ENCODE measurements at places on chromosomes 16 and 17.

DNA sequence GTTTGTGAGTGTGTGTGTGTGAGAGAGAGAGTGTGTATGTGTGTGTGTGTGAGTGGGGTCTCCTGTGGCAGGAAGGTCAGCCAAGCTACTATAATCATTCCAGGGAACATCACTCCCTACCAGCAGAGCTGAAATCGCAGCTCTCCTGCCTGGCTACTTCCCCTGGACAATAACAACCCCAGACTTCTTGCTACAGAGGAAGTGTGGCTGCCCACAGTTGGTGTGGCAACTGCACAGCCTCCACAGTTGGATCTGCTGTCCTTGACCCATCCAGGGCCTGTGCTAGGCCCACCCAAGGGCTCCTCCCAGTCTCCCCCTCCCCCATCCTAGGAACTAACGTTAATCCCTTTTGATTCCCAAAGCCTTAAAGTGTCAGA lies 1.5 kb downstream of the SLC13A5 start:
- DNase-seq: no peak

- DNase-seq: no peak
Observed at GRCh38 chr16:70695331-70696070, 9.6 kb upstream of the MTSS2 start.

DNA sequence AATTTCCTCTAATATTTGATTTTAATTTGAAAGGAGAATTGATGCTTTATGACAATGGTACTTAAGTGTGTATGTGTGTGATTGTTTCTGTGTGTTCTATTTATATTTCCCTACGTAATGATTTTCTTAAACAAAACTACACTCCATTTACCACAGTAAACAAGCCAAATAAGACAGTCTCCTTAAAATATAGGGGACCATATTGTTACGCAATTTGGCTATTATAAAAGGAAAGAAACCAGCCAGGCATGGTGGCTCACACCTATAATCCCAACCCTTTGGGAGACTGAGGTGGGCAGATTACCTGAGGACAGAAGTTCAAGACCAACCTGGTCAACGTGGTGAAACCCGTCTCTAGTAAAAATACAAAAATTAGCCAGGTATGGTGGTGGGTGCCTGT lies 1134.1 kb downstream of the CDH8 start:
- no peak for DNase-seq

DNA sequence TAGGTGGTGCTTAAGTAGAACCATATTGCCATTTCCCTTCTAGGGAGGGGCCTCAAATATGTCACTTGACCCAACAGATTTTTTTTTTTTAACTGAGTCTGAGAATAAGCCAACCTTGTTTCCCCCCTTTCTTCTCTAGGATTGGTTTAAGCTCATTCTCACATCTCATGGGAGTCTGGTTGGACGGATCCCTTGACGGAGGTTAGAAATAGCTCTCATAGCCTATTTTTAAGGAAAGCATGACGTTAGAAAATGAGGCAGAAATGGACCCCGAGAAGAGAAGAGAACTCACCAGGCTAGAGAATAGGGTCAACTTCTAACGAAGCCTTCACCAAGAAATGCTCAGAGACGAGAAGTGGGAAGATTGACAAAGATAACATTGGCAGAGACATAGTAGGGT lies 95.1 kb upstream of the ZFHX3 start:
- DNase-seq: no peak

DNA sequence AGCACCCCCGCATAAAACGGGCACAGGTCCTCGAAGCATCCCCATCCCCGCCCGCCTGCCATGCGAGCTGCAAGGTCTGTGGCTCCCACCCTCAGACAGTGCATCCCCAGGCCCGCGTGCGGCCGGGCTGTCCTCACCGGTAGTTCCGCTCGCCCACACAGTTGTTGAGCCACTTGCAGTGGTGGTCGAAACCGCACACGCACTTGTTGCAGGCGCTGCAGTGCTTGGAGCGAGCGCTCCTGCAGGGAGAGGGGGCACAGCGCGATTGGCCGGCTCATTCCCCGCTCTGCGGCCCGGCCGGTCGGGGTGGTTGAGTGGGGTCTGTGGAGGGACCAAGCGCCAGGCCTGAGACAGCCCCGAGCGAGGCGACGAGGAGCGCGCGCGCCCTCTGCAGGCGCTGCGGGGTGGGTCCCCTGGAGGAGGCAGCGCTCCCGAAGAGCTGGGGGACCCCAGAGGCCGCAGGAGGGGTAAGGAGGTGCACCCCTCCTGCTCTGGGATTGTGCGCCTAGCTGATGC lies 6.0 kb upstream of the TPPP3 start:
- peak; percentile 66 for DNase-seq

DNA sequence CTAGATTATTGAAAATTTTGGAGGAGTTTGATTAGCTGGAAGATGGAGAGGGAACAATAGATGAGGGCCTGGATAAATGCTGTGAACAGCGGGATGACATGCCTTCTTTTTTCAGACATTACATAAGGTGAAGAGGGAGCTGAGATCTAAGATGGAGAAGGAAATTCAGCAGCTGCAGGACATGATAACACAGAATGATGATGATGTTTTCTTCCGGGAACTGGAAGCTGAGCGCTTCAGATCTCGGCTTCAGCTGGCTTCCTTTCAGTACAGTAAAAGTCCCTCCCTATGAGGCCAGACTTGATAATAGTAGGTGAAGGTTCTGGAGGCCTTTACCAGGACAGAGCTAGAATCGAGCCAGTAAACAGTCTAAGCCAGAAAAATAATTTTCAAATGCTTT lies 30.7 kb downstream of the CEP95 start:
- DNase-seq: no peak

DNA sequence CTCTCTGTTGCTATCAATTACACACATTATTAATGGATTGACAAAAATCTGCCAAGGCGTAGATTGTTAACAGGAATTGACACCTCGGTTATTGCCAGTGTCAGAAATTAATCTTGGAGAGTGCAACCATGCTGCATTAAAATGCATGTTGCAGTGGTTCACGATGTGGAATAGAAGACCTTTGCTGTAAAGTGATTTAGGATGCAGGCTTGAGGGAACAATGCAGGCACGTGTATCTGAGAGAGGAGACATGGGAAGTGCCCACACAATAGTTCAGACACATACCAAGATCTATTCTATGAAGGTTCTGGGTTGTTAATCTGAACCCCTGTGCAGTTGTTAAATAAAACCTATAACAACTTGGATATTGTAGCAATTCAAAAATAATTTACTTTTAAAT lies 1032.8 kb upstream of the CDH8 start:
- no peak for DNase-seq

- DNase-seq: no peak
Observed at GRCh38 chr17:66684731-66685130, 150.2 kb upstream of the CACNG5 start.

DNA sequence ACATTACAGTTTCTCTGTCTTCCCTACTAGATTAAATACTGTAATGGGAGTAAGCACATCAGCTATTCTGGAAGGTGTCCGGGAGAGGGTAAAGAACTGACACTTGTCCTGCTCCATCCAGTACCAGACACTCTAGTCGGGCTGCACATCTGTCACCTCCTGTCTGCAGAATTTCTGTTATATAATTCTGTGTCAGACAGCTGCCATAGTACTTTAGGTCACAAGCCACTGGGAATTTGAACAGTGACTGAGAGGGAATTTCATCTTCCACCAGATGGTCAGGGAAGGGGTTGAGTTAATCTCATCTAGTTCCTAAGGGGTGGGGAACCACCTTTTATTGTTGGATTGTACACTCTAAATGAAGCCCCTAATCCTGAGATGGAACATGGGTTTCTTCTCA lies 58.6 kb upstream of the NUDT7 start:
- DNase-seq: no peak

DNA sequence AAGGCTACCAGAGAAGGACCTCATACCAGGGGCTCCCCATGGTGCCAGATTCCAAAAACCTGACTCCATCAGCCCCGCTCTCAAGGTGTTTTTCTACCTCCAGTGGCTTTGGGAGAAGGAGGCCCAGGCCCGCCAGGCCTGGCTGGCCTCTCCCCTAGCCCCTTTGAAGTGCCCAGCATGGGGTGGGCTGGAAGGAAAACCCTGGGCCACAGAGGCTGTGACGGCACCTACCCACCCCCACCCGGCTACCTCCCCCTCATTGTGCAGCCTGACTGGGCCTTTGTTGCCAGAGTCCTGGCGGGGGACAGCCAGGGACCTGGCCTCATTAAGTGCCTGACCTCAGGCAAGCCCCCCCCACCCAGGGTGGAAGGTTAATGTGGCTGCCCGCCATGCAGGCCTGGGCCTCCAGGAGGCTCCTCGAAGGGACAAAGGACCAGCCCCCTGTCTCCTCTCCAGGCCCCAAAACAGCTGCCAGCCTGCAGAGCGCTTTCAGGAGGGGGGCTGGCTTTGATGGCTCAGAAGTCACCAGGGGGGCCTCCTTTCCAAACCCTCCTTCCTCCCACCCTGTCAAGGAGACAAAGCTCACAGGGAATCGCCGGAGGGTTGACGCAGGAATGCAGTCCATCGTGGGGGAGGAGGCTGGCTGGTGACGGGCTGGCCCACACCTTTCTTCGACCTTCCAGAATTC lies 159.4 kb downstream of the ZNF423 start:
- DNase-seq: no peak

GRCh38 chr16:74070237-74070636 lies 226.4 kb upstream of the PSMD7 start:
- no peak for DNase-seq

DNA sequence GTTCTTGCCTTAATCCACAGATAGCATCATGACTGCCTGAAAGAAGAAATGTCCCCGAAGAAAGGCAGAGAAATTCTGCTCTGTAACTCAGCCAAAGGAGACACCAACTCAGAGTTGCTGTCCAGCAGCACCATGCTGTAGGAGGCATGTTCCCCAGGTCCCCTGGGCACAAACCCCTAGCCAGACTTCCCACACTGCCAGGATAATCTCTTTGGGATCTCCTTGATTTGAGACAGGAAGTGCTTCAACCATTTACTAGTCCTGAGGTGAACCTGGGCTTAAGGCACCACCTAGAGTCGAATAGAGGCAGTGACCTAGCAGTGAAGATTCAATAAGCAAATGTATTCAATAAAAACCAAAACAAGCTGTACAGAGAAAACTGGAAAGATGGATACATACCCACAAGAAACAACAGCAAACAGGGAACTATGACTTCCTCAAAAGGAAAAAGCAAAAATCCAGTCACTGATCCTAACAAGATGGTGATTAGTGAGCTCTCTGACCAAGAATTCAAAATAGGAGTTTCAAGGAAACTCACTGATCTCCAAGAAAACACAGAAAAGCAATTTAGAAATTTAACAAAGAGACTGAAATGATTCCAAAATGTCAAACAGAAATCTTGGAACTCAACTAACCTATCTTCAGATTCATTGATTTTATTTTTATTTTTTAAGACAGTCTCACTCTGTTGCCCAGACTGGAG lies 5.7 kb downstream of the OR4D2 start:
- DNase-seq: peak; percentile 35

DNA sequence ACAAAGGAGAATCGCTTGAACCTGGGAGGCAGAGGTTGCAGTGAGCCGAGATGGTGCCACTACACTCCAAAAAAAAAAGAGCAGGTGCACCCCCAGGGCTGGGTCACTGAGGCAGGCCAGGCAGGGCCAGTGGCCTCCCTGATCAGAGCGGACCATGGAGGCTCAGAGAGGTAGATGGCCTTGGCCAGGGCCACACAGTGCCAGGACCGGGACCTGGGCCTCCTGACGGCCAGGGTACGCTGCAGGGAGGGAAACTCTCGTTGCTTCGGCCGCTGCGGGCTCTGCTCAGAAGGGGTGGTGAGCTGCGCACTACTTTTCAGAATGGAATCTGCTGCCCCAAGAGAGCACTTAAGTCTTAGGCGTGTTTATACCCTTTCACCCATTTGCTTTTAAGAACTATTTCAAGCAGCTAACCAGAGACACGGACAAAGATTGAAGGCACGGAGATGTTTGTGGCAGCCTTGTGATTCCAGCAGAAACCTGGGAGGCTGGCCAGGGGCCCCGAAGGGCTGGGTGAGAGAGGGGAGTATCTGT lies 17.1 kb downstream of the MYO1C start:
- DNase-seq: no peak

DNA sequence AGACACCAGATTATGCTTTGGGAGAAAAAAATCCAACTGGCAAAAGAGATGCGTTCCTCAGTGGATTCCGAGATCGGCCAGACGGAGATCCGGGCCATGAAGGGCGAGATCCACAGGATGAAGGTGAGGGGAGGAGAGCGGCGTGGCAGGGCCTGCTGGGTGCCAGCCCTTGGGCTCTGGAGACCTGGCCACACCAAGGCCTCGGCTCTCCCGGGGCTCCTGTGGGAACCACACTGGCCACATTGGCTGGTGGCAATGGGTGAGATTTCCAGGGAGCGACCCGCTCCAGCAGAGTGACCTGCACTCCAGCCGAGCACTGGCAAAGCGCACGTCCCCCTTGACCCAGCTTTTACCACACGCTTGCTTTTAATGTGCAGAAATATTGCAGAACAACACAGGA lies 11.6 kb upstream of the GAA start:
- DNase-seq: no peak

DNA sequence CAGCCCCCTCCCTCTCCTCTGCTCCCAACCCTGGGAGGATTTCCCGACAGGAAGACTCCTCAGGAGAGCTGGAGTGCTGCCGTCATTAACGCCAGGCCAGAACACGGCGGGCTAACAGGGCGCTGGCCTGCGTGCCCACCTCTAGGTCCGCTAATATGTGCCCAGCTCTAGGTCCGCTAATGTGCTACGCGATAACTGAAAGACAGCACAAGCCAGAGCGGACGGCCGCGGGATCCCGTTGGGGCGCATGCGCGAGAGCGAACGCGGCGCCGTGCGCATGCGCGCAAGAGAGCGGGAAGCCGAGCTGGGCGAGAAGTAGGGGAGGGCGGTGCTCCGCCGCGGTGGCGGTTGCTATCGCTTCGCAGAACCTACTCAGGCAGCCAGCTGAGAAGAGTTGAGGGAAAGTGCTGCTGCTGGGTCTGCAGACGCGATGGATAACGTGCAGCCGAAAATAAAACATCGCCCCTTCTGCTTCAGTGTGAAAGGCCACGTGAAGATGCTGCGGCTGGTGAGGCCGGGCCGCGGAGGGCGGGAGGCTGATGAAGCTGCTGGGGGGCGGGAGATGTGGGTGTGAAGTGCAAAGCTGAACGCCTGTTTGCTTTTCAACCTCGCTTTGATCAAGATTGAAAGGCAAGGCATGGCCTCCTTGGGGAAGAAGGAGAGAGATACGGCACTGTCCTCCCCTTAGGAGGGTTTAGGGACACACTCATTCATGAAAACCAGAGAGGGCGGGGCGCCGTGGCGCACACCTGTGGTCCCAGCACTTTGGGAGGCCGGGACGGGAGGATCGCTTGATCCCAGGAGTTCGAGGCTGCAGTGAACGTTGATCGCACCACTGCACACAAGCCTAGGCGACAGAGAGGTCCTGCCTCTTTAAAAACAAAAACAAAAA lies at the start of gene CKLF:
Gene CKLF, plus strand, starts transcription at position 291 of the 892 bp plus-strand sequence. Its CDS starts 140 bp downstream, at position 431.
- peak; percentile 97 for DNase-seq

- no peak for DNase-seq
Observed at GRCh38 chr17:155576-155975, 18.2 kb downstream of the SCGB1C2 start.
